WTC11 (cell line): ENCODE measurements at places on chromosomes 3 and 15. TPM values are rescaled to one million over a fixed set of nuclear protein-coding genes. Genes with fewer than 3 reads are reported as not detected.
A peak's percentile ranks its signal among the peaks of the same experiment; 100 is the strongest.

CPA3 gene
- not detected in 3 replicates for total RNA-seq

NPAP1 gene
- 0.11 to 0.13 TPM (median 0.11 TPM) in 3 replicates for total RNA-seq

UBAP1L gene
- 2.0 to 2.9 TPM (median 2.2 TPM) in 3 replicates for total RNA-seq

HCN4 gene
- 8.6 to 10.5 TPM (median 9.0 TPM) in 3 replicates for total RNA-seq

GRCh38 chr3:93843981-93844380 lies 129.7 kb downstream of the PROS1 start:
- H3K4me1 ChIP-seq, result no peaks in the 10 kb centered on the region
- H3K27me3 ChIP-seq, result no peaks in the 10 kb centered on the region
- no peak overlapping the region for H3K4me3 ChIP-seq
- DNase-seq, result no peak
- no peak overlapping the region for H3K27ac ChIP-seq

SLC51B gene
- total RNA-seq, result not detected in 3 replicates

TBL1XR1 gene
- total RNA-seq, result 133 to 148 TPM (median 139 TPM) in 3 replicates

RNU5B-1 gene
- 9.7 to 10.4 TPM in 2 of 3 replicates, not detected in the other for total RNA-seq

DNA sequence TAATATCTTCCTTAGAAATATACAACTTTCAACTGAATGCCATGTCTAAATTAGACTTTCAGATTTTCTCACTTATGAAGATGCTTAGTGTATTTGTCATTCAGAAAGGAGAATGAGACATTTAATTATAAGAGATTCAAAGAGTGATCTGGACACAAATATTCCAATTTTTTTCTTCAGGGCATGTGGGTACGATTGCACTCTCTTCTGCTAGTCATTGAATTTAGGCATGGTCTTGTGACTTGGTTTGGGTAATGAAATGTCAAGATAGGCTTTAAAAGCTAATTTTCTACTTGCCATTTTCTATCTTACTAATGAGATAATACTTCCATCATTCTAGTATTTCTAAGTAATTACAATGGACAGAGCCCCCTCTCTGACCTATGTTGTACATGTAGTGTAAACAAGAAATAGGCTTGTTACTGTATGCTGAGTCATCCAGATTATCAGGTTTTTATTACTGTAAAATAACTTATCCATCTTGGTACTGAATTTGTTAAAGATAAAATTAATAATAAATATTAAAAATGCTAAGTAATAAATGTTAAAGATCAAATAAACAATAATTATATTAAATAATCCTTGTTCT lies 770.8 kb upstream of the BCHE start:
- DNase-seq, result no peak
- no peaks in the 10 kb centered on the region for H3K27me3 ChIP-seq
- H3K4me1 ChIP-seq, result peaks cover 15% of the 10 kb centered on the region
- no peaks in the 10 kb centered on the region for H3K36me3 ChIP-seq
- no peak overlapping the region for H3K27ac ChIP-seq
- no peak overlapping the region for H3K4me3 ChIP-seq

DNA sequence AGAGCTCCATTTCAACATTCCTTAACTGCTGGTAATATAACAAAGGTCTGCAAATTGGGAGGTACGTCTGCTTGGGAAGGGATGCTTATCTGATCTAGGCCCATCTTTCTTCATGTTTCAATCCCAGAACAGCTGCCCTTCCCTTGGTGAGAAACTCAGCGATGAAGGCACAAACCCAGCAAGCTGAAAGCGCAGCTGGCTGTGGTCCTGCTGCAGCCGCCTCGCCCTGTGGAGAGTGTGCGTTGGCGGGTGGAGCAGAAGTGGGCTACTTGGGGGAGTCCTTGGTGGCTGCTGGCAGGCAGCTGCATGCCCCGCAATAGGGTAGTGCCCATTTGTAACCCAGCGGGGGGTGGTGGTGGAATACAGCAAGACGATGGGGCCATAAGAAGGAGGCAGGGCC lies 160.6 kb upstream of the WNT5A start:
- H3K4me1 ChIP-seq, result peaks cover 67% of the 10 kb centered on the region
- H3K27me3 ChIP-seq, result no peaks in the 10 kb centered on the region; the same call in 1 of the 2 replicates
- no peak overlapping the region for H3K4me3 ChIP-seq
- no peak for DNase-seq

GRCh38 chr3:52393131-52393807 lies 51.6 kb downstream of the SEMA3G start:
- H3K4me3 ChIP-seq, result no peak overlapping the region
- H3K36me3 ChIP-seq, result no peaks in the 10 kb centered on the region
- no peak for DNase-seq
- H3K27me3 ChIP-seq, result peaks cover 5% of the 10 kb centered on the region; the same call in 1 of the 2 replicates
- H3K4me1 ChIP-seq, result no peaks in the 10 kb centered on the region
- no peak overlapping the region for H3K27ac ChIP-seq

TMIE gene
- total RNA-seq, result 0.57 to 1.3 TPM (median 0.69 TPM) in 3 replicates

DZIP1L gene
- total RNA-seq, result 11.2 to 15.3 TPM (median 11.2 TPM) in 3 replicates

DNA sequence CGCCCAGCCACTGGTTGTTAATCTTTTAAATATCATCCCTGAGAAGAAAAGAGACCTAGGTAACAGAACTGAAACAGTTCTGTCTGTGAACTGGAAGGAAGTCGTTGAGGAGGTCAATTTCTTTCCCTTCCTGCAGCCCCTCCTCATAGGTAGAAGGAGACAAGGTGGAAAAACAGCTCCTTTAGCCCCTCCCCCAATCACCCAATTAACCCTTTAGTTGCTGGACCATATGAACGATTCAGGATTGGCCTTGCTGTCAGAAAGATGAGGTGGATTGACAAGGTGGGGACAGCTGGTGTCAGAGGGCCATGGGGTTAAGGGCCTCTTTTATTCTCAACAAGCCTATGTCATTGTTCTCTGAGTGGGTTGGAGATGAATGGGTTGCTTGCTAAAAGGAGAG lies 36.0 kb upstream of the ZNF445 start:
- H3K4me3 ChIP-seq, result peak overlapping the region; percentile 40; the same call in 1 of the 2 replicates
- H3K36me3 ChIP-seq, result no peaks in the 10 kb centered on the region
- H3K4me1 ChIP-seq, result peaks cover 26% of the 10 kb centered on the region
- peak overlapping the region; percentile 72; the same call in 1 of the 2 replicates for H3K27ac ChIP-seq
- DNase-seq, result no peak

DNA sequence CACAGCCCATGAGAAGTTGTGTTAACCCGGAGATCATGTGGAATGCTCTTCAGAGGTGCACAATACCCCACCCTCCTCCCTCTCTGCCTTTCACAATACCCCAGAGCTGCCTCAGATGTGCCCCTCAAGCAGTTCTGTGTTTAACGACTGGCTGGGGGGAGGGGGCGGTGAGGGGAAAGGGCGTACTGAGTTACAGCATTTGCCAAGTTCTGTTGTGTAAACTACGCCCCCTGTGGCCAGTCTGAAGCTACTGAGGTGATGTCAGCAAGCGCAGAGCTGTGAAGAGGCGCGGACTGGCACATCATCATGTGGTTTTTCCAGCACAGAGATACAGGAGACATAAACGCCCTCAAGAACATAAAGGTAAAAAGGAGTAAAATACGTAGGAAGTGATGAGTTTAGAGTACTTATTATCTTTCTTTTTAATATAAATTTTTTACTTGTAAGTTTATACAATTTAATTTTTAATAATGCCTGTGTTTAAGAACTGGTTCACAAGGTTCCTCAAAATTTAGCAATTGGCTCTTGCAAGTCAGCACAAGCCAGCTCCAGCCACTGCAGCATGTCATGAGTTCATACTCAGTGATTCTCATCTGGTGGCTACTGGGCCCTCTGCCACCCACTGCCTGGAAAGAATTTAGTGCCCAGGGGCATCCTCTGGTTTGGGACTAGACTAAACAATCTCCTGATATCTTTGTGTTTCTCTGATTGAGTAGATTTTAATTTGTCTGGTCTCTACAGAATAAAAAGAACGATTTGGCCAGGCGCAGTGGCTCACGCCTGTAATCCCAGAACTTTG lies 1.7 kb downstream of the EPB42 start:
- no peak overlapping the region for H3K4me3 ChIP-seq
- H3K36me3 ChIP-seq, result no peaks in the 10 kb centered on the region
- H3K27me3 ChIP-seq, result no peaks in the 10 kb centered on the region; the same call in 1 of the 2 replicates
- no peak overlapping the region for H3K27ac ChIP-seq
- DNase-seq, result peak; percentile 80
- H3K4me1 ChIP-seq, result peaks cover 8% of the 10 kb centered on the region

- peaks cover 17% of the 10 kb centered on the region for H3K27me3 ChIP-seq
- no peak for DNase-seq
- no peak overlapping the region for H3K4me3 ChIP-seq
- peaks cover 7% of the 10 kb centered on the region for H3K36me3 ChIP-seq
Observed at GRCh38 chr3:16467393-16467792, 46.1 kb downstream of the RFTN1 start.

MYZAP gene
- 0.60 to 0.73 TPM (median 0.68 TPM) in 3 replicates for total RNA-seq

DNA sequence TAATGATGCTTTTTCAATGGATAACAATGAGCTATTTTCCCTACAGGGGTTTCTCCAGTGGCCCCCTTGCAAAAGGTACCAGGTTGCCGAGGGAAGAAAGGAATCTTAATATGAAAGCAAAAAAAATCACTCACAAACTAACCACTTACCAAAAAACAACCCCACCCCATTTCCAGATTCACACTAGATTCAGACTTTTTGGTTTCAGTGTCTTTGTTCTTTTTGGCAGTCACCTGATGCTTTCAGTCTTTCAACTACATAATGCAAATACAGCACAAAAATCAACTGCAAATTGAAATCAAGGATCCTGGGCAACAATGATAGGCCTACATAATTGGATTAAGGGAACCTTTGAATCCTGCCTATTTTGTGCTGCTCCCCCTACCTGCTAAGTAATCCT lies 71.1 kb upstream of the RAP2B start:
- peak overlapping the region; percentile 6 for H3K27ac ChIP-seq
- no peak for DNase-seq
- peaks cover 79% of the 10 kb centered on the region for H3K4me1 ChIP-seq
- no peaks in the 10 kb centered on the region for H3K36me3 ChIP-seq
- peaks cover 5% of the 10 kb centered on the region for H3K27me3 ChIP-seq
- no peak overlapping the region for H3K4me3 ChIP-seq

DNA sequence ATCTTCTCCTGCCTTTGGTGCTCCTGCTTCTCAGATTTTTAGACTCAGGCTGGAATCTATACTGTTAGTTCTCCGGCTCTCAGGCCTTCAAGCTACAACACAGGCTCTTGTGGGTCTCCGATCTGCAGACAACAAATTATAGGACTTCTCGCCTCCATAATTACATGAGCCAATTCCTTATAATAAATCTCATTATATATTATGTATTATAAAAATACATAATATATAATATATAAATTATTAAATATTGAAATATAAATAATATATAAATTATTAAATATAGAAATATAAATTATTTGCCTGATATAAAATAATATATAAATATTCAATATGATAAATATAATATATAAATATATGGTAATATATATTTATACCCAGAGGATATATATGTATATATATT lies 1214.0 kb downstream of the ROBO2 start:
- no peak for DNase-seq
- no peaks in the 10 kb centered on the region for H3K27me3 ChIP-seq
- H3K36me3 ChIP-seq, result no peaks in the 10 kb centered on the region
- H3K27ac ChIP-seq, result no peak overlapping the region
- peaks cover 32% of the 10 kb centered on the region for H3K4me1 ChIP-seq

DNA sequence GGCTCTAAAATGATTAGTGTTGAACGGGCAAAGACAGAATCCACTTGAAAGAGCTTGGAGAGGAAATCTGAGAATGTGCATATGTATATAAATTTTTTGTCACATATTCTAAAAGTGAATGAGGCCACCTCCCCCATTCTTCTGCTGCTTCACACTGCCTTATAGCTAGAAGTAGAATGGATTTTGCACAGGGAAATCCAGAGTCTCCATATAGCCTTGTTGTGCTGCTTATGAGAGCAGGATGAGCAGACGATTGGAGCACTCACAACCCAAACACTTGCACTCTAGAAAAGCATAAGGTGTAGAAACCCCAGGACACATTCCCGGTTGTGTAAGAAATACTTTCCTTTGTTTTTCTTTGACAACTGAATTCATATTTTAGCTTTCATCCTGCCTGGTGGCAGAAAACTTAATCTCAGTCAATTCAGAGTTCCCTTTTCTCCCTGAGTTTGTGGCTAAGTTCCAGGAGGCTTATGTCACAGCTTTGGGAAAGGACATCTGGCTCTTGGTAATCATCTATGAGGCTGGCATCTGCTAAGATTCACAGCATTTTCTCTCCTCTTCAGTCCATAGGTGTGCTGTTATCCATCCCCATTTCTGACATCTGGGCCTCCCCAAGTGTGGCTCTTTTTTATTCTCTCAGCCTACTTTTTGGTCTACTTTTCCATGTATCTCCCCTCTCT lies 188.4 kb upstream of the PFN2 start:
- no peaks in the 10 kb centered on the region for H3K4me1 ChIP-seq
- H3K4me3 ChIP-seq, result no peak overlapping the region
- H3K36me3 ChIP-seq, result 0 out of 2 replicates have a peak, but pooled peaks cover 5% of the 10 kb centered on the region
- H3K27me3 ChIP-seq, result no peaks in the 10 kb centered on the region
- H3K27ac ChIP-seq, result no peak overlapping the region
- no peak for DNase-seq

DNA sequence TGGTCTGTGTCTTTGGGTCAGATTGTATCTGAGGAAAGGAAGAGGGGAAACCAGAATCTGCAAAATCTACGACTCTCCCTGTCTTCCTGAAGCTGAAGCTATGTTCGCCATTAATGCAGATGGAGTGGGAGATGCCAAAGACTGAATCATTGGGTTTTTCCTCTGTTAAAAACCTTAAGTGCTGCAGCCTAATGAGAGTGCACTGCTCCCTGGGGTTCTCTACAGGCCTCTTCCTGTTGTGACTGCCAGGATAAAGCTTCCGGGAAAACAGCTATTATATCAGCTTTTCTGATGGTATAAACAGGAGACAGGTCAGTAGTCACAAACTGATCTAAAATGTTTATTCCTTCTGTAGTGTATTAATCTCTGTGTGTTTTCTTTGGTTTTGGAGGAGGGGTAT lies 24.0 kb downstream of the RMDN3 start:
- DNase-seq, result no peak
- no peaks in the 10 kb centered on the region for H3K27me3 ChIP-seq
- H3K36me3 ChIP-seq, result peaks cover 52% of the 10 kb centered on the region

PPM1M gene
- 5.1 to 7.0 TPM (median 6.0 TPM) in 3 replicates for total RNA-seq

DNA sequence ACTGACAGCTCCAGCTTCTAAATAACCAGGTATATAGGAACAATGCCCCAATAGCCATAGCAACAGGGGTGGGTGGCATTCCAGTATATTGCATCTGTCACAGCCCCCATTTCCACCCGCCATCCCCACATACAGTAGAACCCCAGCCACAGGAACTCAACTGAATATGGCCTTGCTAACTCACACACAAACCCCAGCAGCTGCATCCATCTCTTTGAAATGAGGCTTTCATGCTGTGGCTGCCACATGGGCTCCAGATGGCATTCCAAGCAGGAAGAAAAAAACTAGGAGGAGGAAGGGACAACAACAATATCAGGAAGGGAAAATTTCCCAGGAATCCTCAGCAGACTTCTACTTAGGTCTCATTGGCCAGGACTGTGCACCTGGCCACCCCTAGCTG lies 54.6 kb downstream of the CCR3 start:
- no peaks in the 10 kb centered on the region for H3K4me1 ChIP-seq
- H3K27me3 ChIP-seq, result no peaks in the 10 kb centered on the region; the same call in 1 of the 2 replicates
- no peak overlapping the region for H3K27ac ChIP-seq
- H3K4me3 ChIP-seq, result no peak overlapping the region
- no peak for DNase-seq
